ENCODE measurements at places on chromosomes 3 and 15.

DNA sequence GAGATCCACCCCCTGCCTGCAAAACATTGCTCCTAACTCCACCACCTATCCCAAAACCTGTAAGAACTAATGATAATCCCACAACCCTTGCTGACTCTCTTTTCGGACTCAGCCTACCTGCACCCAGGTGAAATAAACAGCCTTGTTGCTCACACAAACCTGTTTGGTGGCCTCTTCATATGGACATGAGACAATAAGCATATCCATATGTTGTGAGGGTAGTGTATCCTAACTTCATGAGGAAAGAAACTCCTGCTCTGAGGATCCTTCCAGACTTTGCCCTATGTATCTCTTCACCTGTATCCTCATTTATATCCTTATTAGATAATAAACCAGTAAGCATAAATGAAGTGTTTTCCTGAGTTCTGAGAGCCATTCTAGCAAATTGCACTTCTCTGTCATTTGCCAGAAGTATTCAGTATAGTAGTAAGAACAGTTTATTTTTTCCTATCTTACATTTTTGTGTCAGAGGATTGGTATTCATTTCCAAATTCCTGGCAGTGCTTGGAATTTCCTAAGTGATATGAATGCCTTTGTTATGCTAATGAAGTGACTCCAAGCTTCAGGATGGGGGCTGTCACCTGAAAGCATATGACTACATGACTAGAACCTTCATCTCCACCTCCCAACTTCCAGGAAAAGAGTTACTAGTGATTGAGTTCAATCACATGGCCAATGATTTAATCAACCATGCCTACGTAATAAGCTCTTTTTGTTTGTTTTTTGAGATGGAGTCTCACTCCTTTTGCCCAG, 30.2 kb downstream of the TTBK2 start:
- DNase-seq = no peak

- DNase-seq = no peak
Observed at GRCh38 chr3:100915706-100916495, 77.3 kb downstream of the ABI3BP start.

GRCh38 chr15:74780523-74781430, 1.1 kb upstream of the CSK start:
- peak; percentile 61 for DNase-seq

GRCh38 chr3:53269888-53270880, 14.4 kb upstream of the TKT start:
- peak; percentile 55 for DNase-seq

DNA sequence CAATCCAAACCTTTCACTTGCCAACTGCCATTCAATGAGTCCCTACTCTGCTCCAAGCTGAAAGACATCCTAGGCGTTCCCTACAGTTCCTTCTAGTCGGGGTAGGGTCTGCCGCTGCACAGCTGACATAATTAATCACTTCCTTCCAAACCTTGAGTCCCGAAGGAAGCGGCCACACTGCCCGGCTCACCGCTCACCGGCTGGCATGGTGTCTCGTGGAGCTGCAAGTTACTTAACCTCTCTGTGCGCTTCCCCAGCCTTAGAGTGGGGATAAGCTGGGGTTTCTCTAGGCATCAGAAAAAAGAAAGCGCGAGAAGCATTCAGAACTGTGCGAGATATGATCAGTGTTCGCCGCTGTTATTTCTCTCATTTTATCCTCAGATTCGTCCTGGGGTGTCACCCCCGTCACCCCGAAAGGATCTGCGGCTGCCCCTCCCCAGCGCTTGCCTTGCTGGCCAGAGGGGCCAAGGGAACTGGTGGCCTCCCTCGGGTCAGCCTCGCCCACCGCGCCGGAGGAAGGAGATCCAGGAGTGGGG, 748 bp downstream of the MRPS25 start:
- peak; percentile 28 for DNase-seq

DNA sequence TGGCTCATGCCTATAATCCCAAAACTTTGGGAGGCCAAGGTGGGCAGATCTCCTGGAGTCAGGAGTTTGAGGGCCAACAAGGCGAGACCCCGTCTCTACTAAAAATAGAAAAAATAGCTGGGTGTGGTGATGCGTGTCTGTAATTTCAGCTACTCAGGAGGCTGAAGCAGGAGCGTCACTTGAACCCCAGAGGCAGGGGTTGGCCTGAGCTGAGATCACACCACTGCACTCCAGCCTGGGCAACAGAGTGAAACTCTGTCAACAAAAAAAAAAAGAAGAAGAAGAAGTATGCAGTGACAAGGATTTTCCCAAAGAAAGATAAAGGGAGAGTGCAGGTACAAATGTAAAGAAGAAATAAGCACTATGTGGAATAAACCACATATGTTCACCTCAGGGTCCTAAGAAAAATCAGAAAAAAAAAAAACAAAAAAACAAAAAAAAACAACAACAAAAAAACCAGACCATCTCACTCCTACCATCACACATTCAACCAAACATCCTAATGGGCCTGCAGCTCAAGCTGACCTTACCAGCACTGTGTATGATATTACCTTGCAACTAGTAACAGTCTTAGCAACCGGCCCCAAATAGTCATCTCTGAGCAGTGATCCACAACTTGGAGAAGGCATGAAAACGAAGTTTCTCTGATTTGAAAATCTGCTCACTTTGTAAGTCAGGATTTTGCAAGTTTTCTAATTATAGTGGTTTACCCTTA, 296.7 kb upstream of the PROK2 start:
- DNase-seq = no peak

DNA sequence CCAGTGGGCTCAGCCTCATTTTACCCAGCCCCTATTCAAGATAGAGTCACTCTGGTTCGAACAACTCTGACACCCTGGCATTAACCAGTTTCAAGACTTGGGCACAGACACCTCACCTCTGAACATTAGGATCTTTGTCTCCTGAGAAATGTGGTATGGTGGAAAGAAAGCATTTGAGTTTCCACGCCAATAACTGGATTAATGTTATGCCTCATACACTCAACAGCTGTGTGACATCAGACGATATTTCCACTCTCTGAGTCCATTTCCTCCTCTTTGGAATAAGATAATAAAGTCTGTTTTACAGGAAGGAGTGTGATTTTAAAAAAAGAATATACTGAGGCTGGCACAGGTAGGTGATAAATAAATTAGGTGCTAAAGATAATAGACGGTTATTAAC, 121.3 kb upstream of the CHL1 start:
- no peak for DNase-seq

GRCh38 chr3:152446495-152446894, 177.8 kb downstream of the MBNL1 start:
- DNase-seq = no peak

DNA sequence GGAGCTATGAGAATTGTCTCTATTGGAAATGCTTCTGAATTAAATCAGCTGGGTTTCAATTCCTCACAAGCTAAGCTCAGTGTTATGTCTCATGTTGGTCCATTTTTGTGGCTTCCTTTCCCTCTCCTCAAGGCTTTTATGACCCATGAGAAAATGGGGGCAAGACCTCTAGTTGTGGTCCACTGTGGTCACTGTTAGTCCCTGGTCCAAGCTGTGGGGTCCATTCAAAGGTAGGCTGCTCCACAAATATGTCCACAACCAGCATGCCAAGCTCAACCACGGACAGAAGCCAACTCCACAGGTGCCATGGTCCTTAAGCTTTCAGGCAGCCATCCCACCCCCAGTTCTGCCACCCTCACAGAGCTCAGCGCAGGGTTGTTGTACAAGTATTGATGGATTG, 14.9 kb upstream of the TPM1 start:
- no peak for DNase-seq

GRCh38 chr3:64105816-64106215, 82.5 kb upstream of the PSMD6 start:
- DNase-seq = no peak

DNA sequence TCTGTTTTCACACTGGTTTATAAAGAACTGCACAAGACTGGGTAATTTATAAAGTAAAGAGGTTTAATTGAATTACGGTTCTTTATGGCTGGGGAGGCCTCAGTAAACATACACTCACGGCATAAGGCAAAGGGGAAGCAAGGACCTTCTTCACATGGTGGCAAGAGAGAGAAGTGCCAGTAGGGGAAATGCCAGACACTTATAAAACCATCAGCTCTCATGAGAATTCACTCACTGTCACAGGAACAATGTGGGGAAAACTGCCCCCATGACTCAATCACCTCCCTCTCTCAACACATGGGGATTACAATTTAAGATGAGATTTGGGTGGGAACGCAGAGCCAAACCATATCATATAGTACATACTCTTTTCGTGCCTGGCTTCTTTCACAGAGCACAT, 42.4 kb downstream of the MAP2K1 start:
- peak; percentile 13 for DNase-seq

DNA sequence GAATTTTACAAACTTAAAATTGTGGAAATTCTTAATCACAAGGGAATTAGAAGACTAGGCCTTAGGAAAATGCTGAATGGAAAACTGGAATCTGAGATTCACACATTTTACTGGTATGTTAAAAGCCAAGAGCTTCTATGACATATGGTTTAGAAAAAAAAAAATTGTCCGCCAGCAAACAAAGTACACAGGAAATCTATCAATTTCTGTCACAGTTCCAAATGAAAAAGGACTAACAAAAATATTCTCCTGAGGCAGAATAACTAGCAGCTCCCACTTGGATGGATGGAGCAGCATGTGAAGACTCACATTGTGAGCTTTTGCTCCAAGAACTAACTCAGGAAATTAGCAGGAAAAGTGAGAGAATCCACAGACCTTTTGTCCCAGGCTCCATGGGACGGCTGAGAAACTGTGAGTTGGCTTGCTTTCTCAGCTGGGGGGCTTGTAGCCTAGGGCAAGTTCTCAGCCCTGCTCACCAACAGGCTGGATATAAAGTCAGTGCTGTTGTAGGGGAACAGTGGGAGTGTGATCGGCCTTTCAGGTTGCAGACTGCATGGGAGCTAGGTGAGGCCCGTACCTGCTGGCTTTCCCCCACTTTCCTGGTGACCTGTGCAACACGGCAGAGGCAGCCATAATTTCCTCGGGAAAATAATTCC, 731.1 kb upstream of the SGO1 start:
- no peak for DNase-seq

DNA sequence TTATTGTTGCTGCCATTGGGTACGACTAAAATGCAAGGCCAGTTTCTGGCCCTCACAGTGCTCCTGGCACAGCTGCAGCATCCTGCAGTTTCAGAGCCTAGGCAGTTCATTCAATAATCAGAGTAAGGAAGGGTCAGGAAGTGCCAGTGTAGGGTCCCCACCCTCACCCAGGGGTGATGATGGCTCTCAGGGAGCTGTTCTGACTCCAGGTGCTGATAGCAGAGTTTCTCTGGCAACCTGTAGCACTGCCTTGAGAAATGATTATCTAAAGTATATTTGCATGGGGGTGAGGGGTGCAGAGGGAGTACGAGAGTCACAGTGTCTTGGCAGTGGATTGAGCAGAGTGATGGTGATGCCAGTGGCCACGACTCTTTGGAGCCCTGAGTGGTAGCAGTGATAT, 15.5 kb upstream of the IL16 start:
- DNase-seq = no peak

- DNase-seq = no peak
Observed at GRCh38 chr3:7793786-7794185, 707.8 kb upstream of the LMCD1 start.

DNA sequence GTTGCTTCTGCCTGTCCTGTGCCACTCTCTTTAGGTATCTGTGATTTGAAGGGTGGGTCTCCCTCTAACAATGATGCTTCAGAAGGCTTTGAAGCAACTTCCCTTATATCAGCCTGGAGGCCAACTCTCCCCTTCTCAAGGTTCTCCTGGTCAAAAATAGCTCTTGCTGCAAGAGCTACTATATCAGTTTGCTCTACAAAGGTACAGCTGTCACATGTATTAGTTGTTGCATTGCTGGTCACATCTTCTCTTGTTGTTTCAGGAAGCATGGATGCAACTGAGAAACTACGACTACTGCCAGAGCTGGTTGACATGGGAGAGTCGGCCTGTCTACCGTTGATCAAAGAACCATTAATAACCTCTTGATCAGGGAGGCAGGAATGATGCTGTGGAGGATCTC, 38.3 kb downstream of the USF3 start:
- DNase-seq = no peak

- DNase-seq = no peak
Observed at GRCh38 chr3:190076601-190077394, 43.9 kb downstream of the P3H2 start.

GRCh38 chr3:171815973-171816595, 5.8 kb upstream of the PLD1 start:
- no peak for DNase-seq

DNA sequence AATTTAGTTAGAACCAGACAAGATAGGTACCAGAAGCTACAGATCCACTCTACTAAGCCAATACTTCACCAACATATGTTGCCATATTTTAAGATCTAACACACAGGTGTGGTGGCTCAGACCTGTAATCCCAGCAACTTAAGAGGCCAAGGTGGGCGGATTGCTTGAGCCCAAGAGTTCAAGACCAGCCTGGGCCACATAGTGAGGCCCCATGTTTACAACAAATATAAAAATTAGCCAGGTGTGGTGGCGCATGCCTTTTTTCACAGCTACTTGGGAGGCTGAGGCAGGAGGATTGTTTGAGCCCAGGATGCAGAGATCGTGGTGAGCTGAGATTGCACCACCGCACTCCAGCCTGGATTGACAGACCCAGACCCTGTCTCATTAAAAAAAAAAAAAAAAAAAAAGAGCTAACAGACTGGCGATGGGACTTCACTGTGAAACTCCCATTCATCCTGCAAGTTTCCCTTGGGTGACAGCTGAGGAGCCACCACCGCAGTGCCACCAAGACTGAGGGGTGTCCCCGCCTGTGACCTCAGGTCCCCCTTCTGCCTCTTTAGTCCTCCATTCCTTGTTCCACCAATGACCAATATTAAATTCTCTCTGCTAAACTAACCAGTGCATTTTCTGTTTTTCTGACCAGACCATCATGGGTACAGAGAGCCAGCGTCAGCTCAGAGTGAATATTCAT, 163.3 kb downstream of the OR4M2 start:
- no peak for DNase-seq

DNA sequence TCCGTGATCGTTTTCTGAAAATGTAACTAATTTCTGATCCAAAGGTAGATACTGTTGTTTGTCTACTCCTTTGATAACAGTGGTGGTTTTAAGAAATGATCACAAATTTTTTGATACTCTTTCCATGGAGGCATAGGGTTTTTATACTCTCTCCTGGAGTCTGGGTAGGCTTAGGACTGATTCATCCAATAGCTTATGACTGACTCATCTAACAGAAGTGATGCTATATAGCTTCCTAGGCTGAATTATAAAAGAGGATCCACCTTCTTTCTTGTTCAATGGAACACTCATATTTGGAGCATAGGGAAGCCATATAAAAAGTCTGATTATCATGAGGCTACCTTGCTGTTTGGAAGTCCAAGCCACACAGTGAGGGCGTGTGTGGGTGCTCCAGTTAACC, 84.3 kb downstream of the CHST2 start:
- no peak for DNase-seq

- no peak for DNase-seq
Observed at GRCh38 chr3:52196977-52197376, 983 bp upstream of the ALAS1 start.

DNA sequence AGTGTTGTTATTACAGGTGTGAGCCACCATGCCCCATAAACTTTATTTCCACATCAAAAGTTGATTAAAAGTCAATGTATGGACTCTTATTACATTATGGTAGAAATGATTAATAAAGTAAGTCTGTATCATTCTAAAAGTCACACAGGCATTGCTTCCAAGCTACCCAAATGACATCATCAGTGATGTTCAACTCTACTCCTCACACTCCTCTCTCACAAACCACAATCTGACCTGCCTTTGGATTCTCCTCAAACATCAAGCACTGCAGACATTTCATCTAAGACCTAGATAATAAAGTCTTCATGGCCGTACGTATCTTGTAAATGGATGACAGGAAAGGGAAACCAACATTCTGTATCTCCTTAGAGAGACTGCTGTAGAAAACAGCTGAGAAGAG, 68.0 kb downstream of the SMARCC1 start:
- DNase-seq = no peak
